ENCODE measurements at places on chromosomes 3 and 15.

- DNase-seq, result no peak
These were observed 14.2 kb upstream of the CAND2 start for GRCh38 chr3:12782172-12782815.

GRCh38 chr15:90153658-90154057, 47.5 kb upstream of the SEMA4B start:
- DNase-seq, result no peak

GRCh38 chr15:51738553-51738952, 1.1 kb upstream of the LYSMD2 start:
- no peak for DNase-seq

DNA sequence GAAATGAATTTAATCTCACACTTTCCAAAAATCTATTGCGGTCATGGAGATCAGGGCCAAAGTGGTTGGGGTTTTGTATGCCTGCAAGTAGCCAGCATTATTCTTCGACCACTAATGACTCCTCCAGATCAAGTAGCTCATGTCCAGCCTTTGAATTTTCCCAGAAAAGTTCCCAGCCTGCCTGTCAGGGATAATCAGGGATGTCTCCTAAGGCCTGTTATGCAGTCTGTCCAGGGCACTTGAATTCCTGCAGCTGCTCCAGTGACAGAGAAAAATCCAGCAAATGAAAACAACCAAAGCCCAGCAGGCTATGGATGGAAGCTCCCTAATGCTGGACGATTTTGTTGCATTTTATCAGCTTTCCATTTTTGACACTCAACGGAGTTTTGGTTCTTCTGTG, 215.4 kb downstream of the ADAMTSL3 start:
- DNase-seq, result no peak

DNA sequence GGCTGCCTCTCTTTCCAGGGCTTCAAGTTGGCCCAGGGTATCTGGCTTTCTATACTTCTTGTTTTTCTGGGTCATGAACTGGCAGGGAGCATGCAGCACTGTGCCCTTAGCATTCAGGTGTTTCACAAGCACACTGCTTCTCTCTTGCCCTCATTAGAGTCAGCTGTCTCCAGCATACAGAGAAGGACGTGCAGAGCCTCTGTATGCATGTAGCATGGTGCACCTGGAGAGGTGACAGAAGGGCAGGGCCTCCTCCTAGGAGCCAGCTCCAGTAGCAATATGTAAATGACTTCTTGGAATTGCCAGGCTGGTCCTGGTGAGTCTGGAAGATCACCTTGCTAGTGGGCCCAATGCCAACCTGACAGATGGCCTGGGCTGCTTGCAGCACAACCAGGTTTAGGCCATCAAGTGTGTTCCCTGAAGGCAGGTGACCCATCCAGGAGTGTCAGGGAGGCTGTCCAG, 44.8 kb upstream of the ATP2C1 start:
- no peak for DNase-seq

GRCh38 chr15:71677766-71678165, 132.6 kb upstream of the NR2E3 start:
- no peak for DNase-seq

- no peak for DNase-seq
These were observed 133.0 kb upstream of the SNTN start for GRCh38 chr3:63519426-63519825.

DNA sequence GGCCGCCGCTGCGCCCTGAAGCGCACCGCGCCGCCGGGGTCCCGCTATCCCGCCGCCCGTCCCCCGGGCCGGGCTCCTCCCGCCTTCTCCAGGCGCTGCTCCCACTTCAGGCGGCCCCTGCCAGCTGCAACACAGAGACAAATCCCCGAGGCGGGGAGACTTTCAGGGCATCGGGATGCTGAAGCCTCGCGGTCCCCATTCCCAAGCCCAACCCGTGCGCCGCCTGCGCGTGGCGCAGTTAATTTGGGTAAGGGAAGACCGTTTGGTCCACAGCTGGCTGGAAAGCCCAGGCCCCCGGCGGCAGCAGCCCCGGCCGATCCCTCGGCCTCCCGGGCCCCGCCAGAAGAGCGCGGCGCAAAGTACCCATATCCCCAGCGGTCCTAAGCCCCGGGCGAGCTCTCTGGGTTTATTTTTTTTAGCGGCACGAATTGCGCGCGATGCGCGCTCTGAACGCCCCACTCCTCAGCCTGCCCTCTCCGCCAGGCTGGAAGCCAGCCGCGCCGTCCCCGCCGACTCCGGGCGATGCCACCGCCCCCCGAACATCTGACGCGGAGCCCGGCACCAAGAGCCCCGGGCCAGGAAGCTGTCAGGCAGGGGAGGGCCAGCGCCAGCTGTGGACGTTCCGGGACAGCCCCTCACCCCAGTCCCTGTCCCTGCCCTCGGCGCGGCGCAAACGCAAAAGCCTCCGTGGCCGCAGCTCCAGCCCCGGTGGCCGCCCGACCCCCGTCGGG, 517 bp downstream of the FBN1 start:
- no peak for DNase-seq

GRCh38 chr3:127761441-127761801, 60.9 kb downstream of the MGLL start:
- no peak for DNase-seq

- DNase-seq, result no peak
These were observed 15.2 kb downstream of the TRAIP start for GRCh38 chr3:49841126-49841696.

DNA sequence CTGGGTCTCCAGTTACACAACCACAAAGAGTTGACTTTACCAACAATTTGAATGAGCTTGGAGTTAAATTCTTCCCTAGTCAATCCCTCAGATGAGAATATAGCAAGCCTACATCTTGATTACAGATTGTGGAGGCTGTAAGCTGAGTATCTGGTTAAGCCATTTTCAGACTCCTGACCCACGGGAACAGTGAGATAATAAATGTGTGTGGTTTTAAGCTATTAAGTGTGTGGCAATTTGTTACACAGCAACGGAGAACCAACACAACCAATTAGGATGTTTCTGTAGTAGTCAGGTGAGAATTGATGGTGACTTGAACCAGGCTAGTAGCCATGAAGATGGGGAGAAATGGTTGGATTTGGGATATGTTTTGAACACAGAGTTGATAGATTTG, 37.7 kb upstream of the SLC4A7 start:
- no peak for DNase-seq

- no peak for DNase-seq
These were observed 9.7 kb upstream of the CYFIP1 start for GRCh38 chr15:22989576-22990477.

GRCh38 chr3:182041668-182042291, 330.1 kb downstream of the SOX2 start:
- no peak for DNase-seq

DNA sequence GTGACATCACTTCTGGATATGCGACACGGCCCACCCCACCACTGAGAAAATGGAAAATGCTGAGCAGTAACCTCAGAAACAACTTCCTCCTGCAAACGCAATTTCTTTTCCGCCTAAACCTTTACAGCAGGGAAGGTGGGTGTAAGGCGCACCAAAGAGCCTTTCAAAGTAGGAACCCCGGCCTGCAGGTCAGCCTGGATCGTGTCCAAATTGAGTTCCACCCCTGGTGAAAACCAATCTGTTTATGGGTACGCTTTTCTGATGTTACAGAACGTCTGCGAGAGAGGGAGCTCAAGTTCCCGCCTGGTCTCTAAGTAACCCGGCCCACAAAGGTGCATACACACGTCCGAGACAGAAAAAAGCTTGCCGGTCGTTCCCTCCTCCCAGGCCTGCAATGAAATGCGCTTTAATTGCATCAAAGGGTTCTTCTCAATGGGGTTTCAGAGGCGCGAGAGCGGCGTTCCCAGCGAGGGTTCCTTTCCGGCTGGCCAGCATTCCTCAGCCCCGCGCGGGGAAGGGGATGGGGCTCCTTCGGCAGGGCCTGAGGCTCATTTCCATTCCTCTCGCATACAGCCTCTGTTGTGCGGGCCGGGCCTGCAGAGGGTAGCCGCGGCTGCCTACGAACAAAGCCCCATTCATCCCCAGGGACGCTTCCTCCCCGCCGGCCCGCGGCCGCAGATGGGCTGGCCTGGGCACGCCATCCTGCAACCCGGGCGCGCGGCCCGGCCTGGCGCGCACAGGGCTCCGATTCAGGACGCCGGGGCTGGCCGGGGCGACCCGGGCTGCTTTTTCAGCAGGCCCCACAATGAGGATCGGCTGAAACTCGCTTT, 138.1 kb downstream of the TMCO5A start:
- DNase-seq, result no peak

GRCh38 chr3:14237457-14237856, 58.8 kb downstream of the LSM3 start:
- DNase-seq, result no peak

DNA sequence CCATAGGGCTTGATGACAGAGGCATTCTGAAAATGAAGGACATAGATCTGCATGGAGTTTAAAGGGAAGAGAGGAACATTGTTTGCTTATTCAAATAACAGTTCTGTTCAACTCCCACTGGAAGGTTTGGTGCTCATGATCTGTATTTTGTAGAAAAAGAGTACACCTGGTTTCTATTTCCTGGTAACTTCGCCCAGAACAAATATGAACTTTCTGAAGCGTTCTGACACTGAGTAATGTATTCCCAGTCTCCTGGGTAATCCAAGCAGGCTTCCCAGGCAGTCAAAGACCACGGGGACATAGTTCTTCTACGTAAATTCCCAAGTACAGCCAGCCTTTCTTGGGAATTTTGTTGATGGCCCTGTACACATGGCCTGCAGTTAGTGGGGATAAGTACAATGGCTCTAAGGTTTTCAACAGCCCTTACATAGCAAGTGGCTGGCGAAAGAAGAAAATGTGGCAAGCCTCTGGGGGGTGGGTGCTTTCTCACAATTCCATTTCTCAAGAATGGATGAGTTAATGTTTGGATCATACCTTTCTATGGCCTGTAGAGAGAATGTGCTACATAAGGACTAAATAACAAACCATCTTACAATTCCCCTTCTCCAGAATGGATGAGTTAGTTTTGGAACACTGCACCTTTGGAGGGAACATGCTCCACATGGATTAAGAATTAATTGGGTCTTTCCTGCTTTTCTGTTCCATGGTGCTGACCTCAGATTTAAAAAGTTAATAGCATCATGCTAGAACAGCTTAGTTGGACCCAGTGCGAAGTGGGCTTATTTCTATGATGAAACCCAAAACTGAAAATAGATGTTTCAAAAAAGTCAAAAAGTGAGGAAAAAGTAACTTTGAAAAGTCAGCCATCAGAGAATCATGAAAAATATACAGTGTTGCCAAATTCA, 52.7 kb downstream of the COL6A6 start:
- DNase-seq, result no peak

DNA sequence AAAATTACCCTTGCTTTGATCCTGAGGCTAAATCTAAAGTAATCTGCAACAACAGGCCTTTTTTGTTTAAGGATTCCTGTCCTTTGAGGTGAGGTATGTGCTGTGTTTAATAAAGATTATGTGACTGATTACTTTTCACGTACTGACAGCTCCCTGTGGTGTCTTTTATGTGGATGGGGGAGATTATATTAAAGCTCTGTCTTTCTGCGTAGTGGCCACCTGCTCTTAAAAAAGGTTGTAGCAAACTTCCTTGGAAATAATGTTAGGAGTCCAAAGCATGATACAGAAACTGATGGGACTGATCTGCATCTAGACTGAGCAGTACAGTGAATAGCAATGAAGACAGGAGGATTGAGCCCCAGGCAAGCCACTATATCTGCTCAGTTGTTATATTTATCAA, 453.0 kb upstream of the GOLIM4 start:
- DNase-seq, result no peak

DNA sequence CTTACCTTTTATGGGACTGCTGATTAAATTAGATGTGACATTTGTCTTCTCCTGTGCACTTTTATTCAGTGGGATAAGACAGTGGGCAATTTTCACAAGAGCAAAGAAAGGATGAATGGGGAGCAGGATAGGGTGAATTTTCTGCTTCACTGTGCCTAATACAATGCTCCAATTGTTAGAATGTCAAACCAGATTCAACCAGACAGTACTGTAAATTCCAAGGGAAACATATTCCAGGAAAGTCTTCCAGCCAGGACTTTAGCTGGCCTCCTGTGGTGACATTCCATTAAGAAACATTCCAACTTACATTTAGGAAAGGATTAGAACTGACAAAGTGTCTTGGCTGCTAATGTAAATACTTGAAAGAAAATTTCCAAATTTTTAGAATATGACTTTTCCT, 100.1 kb upstream of the PROK2 start:
- DNase-seq, result no peak

DNA sequence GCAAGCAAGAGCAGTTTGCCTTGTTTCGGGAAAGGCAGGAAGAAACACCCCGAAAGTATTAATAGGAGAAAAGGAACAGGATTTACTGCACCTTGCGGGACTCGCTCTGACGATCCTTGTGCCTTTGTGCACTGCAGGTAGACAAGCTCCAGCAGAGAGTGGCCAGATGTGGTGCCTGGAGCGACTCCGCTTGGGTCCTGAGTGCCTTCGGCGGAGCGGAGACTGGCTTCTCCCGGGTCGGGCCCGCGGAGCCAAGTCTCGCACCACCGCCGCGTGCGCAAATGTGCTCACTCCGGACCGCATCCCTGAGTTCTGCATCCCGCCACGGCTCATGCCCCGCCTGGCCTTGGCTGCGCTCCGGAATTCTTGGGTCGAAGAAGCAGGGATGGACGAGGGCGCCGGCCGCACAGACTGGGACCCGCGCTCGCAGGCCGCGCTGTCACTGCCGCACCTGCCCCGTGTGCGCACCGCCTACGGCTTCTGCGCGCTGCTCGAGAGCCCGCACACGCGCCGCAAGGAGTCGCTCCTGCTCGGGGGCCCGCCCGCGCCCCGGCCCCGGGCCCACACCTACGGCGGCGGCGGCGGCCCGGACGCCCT, 769 bp downstream of the C2CD4A start:
- DNase-seq, result no peak

DNA sequence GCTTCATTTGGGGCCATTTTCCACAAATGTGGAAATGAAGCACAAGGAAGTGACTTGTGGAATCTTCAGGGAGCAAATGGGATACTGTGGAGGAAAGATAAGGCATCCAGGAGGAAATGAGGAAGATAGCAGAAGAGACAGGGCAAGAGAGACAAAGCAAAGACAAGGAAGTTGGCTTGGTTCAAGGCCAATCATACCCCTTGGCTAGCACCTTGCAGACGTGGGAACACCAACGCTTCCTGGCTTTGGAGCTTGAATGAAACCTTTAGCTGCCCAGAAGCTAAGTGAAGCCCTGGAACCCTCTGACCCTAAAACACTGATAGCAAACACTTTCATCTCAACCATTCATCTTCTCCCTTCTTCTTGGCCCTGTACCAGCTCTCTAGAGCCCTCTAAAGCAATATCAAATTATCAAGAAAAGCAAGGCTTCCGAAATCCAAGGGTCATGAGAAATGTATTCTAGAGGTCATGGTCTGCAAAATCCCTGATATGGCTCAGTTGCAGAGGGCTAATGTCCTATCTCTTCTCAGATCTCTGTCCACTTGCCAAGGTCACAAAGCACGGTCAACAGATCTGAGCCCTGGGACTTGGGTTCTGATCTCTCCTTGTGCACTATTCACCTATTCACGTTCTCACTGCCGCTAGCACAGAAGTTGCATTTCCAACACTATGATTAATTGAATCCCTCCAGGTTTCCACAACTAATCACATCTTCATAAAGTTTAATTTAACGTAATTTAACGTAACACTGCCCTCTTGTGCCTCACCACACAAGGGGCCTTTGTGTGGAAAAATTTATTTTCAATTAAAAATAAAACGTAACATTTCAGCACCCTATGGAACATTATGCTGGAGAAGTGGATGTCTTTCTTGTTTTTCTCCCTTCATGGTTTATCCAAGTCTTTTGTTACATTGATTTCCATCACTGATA, 557.6 kb upstream of the ADAMTS9 start:
- DNase-seq, result no peak

- DNase-seq, result no peak
These were observed 44.4 kb downstream of the ANXA2 start for GRCh38 chr15:60353245-60353920.

- no peak for DNase-seq
These were observed 2.9 kb upstream of the TFG start for GRCh38 chr3:100706365-100706764.

GRCh38 chr3:55651011-55651410, 163.9 kb upstream of the WNT5A start:
- DNase-seq, result no peak
